ENCODE measurements at places on chromosomes 3 and 15. TPM values are rescaled to one million over a fixed set of nuclear protein-coding genes. Genes with fewer than 3 reads are reported as not detected.

- no peak for DNase-seq
Observed at GRCh38 chr3:193764959-193765358, 172.0 kb downstream of the OPA1 start.

DNA sequence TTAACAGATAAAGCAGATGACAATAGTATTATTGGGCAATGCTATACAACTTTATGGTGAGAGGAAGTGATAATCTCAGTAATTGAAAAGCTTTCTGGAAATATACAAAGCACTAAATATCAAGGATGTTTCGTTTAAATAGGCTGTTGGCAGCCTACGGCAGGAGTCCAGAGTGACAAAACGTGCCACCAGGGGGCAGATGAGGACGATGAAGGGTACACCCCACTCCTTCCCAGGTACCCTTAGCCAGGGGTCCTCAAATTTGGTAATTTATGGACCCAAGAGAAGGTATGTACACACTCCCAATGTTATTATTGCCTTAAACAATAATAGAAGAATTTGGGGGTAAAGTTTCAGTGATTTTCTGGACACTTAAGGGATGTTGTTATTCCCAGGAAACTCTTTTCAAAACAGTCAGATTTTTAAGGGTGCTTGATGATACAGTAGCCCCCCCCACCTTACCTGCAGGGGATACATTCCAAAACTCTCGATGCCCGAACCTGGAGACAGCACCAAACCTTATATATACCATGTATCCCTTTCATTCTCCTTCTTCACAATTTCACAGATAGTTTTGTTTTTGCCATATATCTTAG is 1.4 kb upstream of the MAGEL2 start:
- DNase-seq: no peak

- DNase-seq: no peak
Observed at GRCh38 chr15:83225449-83225848, 17.8 kb upstream of the HDGFL3 start.

GRCh38 chr3:37703626-37704025 is 158.1 kb upstream of the CTDSPL start:
- no peak for DNase-seq

GRCh38 chr15:83166218-83166617 is 41.4 kb downstream of the HDGFL3 start:
- DNase-seq: no peak

DNA sequence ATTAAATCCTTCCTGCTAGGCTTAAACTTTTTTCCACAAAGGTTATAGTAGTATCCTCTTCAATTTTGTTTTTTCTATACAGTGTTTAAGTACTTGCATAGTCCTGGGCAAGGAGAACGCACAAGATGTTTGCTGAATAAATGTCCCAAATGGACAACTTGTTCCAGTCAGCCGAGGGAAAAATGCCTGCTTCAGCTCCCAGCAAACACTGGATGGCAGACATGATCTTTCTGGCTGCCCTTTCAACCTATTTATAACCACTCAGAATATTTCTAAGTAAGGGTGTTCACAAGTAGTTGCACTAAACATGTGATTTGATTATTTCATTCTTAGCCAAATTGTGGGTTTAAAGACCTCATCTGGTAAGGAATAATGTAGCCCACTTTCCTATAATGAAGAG is 29.8 kb downstream of the GNB4 start:
- no peak for DNase-seq

ST8SIA2 gene
- not detected for total RNA-seq

LEKR1 gene
- 1.3 TPM for total RNA-seq

PYGO1 gene
- not detected for total RNA-seq

DNA sequence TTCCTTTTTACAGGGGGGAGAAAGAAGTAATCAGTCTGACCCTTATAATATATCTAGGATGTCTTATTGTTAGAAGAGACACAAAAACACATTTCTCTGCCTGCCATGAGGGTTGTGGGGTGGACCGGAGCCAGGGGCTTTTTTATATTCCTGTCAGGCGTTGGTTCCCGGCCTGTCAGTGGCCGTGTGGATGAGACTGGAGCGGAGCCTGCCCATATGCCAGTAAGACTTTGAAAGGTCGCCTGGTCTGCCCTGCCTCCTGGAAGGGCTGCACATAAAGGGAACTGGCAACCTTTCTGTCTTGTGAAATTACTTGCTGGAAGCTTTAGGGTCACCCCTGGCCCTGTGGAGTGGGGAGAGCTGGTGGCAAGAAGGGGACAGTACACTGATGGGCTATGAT is 34.7 kb downstream of the MAP3K13 start:
- no peak for DNase-seq

APOD gene
- total RNA-seq: not detected

DNA sequence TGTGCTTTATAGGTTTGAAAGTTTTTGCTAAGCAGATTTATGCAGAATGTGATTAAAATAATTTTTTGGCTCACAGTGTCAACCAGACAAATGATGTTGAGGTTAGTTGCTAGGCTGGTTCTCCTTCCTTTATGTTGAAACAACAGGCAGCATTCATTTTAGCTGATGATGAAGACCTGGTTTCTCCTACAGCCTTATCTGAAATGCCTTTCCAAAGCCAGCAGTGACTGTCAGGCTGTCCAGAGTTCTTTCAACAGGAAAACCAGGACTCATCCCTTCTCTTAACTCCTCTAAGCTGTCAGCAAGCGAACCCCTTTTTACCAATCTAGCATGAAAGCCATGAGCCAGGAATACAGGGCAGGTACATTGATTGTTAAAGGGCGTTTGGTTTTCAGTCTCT is 84.1 kb downstream of the ZNF609 start:
- DNase-seq: no peak

SI gene
- not detected for total RNA-seq

DNA sequence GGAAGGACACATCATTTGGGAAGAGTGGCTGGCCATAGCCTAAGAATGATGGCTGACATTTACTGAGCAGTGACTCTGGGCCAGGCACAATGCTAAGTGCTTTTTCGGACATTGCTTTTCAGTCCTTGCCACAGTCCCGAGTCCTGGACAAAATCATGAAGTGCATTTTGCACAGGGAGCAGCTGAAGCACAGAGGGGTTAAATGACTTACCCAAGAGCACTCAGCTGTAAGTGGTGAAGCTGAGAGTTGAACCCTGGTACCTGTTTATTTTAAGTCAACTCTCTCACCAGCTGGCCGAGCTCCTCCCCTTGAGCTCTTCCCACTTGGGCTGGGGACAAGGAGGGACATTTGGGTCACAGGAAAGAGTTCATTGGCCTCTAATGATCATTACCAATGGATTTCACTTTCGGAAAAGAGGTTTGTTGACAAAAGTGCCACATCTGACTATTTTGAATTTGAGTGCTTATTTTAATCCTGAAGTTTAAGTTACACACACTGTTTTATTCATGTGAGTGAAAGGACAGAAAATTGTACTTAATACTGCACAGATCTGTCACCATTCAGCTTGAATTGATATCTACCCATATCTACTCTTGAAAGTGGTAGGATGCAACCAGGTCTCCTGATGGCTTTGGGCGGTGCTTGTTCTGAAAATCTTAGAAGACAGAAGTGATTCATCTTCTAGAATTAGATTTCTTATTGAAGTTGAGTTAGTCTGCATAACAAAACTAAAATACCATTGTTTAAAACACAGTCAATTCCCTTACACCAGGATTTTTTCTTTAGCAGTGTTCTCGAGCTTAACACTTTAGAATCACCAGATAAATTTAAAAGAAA is 368.7 kb upstream of the PROK2 start:
- no peak for DNase-seq

DNA sequence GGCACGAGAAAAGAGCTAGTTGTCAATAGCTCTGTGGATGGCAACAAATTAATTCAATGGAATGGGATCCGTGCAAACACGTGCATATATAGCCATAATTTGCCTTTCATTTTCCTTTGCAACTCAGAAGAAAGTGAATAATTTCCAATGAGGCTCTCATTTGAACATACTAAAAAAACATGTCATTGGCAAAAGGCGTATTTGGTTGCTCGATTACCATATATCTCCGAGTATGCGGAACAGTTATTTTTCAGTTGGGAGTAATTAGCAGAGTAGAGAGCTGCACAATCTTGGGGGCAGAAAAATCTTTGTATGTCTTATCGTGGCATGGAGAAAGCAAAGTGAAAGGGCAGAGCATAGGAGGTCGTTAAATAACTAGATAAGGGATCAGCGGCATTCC is 257.4 kb downstream of the SV2B start:
- no peak for DNase-seq

GRCh38 chr3:126679831-126680666 is 24.0 kb upstream of the CHCHD6 start:
- DNase-seq: no peak

GMNC gene
- not detected for total RNA-seq

DNA sequence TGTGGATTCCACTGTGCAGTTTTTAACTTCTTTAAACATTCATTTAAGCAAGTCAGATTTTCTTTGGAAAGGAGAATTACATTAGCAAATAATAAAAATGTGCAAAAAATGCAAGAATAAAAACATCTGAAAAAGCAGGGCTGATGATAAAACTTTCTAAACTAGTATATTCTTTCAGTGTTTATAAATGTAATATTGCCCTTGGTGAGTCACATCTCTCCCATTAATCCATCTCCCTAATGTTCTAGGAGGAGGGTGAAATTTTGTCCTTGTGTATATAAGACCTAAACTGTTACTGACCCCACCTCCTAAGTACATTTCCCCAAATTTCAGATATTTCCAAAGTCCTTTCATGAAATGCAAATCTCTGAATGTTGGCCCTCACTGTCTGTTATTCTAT is 28.5 kb upstream of the DCUN1D1 start:
- DNase-seq: no peak

ATP2B2 gene
- not detected for total RNA-seq

- no peak for DNase-seq
Observed at GRCh38 chr3:97479740-97480139, 284.8 kb upstream of the ARL6 start.

- no peak for DNase-seq
Observed at GRCh38 chr3:47849699-47850563, 47.0 kb downstream of the DHX30 start.

- no peak for DNase-seq
Observed at GRCh38 chr3:126415661-126416591, 21.2 kb downstream of the CFAP100 start.

DNA sequence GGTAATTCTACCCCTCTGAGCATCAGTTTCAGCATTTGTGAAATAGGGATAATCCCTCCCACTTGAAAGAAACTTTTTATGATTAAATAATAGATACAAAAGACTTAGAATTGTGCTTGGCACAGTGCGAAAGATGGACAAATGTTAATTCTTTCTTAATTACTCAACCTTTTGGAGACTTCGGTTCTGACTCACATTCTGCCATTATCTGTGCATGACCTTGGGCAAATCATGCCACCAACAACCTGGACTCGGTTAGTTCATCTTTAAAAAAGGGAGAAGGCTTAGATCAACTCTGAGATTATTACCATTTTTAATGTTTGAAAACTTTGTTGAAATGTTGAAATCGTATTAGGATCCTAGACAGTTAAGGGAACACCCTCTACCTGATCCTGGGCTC is 40.6 kb upstream of the POLR2M start:
- no peak for DNase-seq

DNA sequence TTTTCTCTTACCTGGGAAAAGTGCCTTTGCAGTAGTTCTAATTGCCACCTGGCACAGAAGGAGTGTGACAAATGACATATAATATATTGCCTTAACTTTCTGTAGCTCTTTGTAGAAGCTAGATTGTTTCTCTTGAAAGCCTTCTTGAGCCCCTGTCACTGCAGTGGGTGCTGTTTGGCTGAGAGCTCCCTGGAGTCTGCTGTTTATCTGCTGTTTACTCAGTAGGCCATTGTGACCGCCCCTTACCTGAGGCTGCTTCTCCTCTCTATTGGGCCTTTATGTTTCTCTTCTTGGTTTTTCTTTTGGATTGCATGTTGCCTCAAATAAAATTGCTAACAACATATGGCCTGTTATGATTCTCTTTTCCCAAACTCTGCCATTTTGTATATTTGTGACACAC is 16.7 kb downstream of the MAP2K5 start:
- DNase-seq: no peak

GRCh38 chr3:17355591-17355990 is 386.8 kb downstream of the TBC1D5 start:
- no peak for DNase-seq

DNA sequence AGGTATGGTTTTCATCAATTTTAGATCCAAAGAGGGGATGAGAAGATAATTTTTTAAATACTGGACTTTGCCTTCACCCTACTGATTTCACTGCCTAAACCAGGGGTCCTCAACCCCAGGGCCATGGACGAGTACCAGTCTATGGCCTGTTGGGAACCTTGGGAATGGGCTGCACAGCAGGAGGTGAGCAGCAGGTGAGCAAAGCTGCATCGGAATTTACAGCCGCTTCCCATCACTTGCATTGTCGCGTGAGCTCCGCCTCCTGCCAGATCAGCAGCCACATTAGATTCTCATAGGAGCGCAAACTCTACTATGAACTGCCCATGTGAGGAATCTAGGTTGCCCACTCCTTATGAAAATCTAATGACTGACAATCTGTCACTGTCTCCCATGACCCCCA is 76.3 kb upstream of the TTBK2 start:
- DNase-seq: no peak
